ENCODE measurements at places on chromosomes 7 and 10. TPM values are rescaled to one million over a fixed set of nuclear protein-coding genes. Genes with fewer than 3 reads are reported as not detected.

PRTFDC1 gene
- total RNA-seq, result 9.4 TPM

ANKRD30A gene
- not detected for total RNA-seq

PHYHIPL gene
- not detected for total RNA-seq

INMT gene
- 0.27 TPM for total RNA-seq

SEMA3A gene
- total RNA-seq, result 5.0 TPM

LIPJ gene
- not detected for total RNA-seq

GRK5 gene
- total RNA-seq, result 31.2 TPM

CYP2C9 gene
- not detected for total RNA-seq

INPP5F gene
- 11.2 TPM for total RNA-seq

FAM13C gene
- total RNA-seq, result 0.73 TPM

COL28A1 gene
- not detected for total RNA-seq

PNLIPRP3 gene
- total RNA-seq, result not detected

GBX1 gene
- total RNA-seq, result not detected

ZNF679 gene
- not detected for total RNA-seq

All from mammary microvascular endothelial cell (primary cell).